ENCODE measurements at places on chromosomes 2 and 18. TPM values are rescaled to one million over a fixed set of nuclear protein-coding genes. Genes with fewer than 3 reads are reported as not detected.

ASXL3 gene
- 2.2 TPM for total RNA-seq

REG3G gene
- not detected for total RNA-seq

RAB3GAP1 gene
- total RNA-seq: 24.8 TPM

IL1RL1 gene
- 108 TPM for total RNA-seq

TTC39C gene
- total RNA-seq: 28.9 TPM

LYPD6B gene
- 0.13 TPM for total RNA-seq

LRRTM4 gene
- not detected for total RNA-seq

GPR45 gene
- total RNA-seq: not detected

SIX3 gene
- total RNA-seq: not detected

CCDC85A gene
- total RNA-seq: not detected

LYPD1 gene
- 0.64 TPM for total RNA-seq

TRIM43 gene
- total RNA-seq: not detected

SCN7A gene
- 3.5 TPM for total RNA-seq

MTERF4 gene
- total RNA-seq: 36.2 TPM

CCL20 gene
- 14.0 TPM for total RNA-seq

SYT4 gene
- total RNA-seq: not detected

NCKAP5 gene
- 2.2 TPM for total RNA-seq

PIAS2 gene
- 16.9 TPM for total RNA-seq

TMEM185B gene
- total RNA-seq: 25.7 TPM

ZBTB7C gene
- total RNA-seq: not detected

ARHGAP15 gene
- 1.4 TPM for total RNA-seq

GAREM2 gene
- total RNA-seq: 1.9 TPM

DTNA gene
- 6.6 TPM for total RNA-seq

LIMS2 gene
- 1.3 TPM for total RNA-seq

LONRF2 gene
- not detected for total RNA-seq

CDCA7 gene
- total RNA-seq: 9.0 TPM

NR4A2 gene
- total RNA-seq: 57.6 TPM

PIEZO2 gene
- 25.4 TPM for total RNA-seq

RNF25 gene
- 24.0 TPM for total RNA-seq

MAB21L4 gene
- not detected for total RNA-seq

ICA1L gene
- total RNA-seq: 4.9 TPM

SKOR2 gene
- not detected for total RNA-seq

UCN gene
- total RNA-seq: 1.0 TPM

SLC19A3 gene
- 1.0 TPM for total RNA-seq

ACMSD gene
- total RNA-seq: not detected

CABLES1 gene
- 2.8 TPM for total RNA-seq

MFF gene
- total RNA-seq: 177 TPM

CRYBA2 gene
- not detected for total RNA-seq

MAP3K19 gene
- not detected for total RNA-seq

UBE2F gene
- total RNA-seq: 41.0 TPM

PMAIP1 gene
- 43.3 TPM for total RNA-seq

OTX1 gene
- total RNA-seq: not detected

C1QL2 gene
- not detected for total RNA-seq

MOGAT1 gene
- not detected for total RNA-seq

SP140L gene
- total RNA-seq: 4.0 TPM
